Fibroblast of the aortic adventitia (primary cell): ENCODE measurements at places on chromosomes 7 and 10.

DNA sequence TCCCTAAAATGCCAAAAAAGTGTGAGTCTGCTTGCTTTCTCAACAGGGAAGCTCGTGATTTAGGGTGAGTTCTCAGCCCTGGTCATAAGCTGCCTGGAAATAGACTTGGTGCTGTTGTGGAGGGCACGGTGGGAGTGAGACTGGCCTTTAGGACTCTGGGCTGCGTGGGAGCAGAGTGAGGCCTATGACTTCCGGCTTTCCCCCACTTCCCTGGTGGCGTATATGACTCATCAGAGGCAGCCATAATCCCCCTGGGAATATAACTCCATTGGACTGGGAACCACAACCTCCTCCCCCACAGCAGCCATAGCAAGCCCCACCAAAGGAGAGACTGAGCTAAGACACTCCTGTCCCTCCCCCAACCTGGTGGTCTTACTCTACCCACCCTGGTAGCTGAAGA is 95.0 kb downstream of the PON1 start:
- DNase-seq: no peak

GRCh38 chr7:6637544-6638229 is 569 bp downstream of the ZNF316 start:
- no peak for DNase-seq

DNA sequence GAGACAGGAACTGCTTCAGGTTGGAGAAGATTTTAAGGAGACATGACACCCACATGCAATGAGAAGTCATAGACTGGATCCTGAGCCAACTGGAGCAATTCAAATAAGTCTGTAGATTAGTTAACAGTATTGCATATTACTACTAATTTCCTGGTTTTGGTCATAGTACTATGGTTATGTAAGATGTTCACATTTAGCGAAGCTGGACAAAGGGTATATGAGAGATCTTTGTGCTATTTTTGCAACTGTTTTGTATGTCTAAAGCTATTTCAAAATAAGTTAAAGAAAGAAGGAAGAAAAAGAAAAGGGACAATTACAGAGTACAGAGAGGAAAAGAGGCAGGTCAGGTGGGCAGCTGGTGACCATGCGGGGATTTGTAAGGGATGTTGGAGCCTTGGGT is 116.5 kb upstream of the SVIL start:
- no peak for DNase-seq

DNA sequence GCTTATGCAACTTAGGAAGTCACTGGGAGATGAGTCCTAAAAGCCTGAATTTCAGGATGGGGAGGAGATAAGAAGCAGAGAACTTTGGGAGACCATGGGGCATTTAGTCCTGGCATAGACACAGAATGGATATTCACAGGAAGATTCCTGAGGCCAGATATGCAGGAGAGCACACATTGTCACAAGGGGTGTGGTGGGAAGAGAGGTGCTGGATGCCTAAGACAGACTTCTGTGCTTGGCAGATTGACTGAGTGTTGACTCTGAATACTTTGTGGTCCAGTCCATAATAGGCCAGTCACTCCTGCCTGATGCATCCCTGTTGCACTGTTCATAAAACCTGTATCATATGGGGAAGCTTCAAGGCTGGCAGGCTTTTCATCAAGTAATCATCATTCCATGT is 18.5 kb downstream of the SRI start:
- DNase-seq: no peak

- peak; percentile 67 for DNase-seq
Observed at GRCh38 chr10:102422545-102423129, 2.0 kb downstream of the FBXL15 start.

DNA sequence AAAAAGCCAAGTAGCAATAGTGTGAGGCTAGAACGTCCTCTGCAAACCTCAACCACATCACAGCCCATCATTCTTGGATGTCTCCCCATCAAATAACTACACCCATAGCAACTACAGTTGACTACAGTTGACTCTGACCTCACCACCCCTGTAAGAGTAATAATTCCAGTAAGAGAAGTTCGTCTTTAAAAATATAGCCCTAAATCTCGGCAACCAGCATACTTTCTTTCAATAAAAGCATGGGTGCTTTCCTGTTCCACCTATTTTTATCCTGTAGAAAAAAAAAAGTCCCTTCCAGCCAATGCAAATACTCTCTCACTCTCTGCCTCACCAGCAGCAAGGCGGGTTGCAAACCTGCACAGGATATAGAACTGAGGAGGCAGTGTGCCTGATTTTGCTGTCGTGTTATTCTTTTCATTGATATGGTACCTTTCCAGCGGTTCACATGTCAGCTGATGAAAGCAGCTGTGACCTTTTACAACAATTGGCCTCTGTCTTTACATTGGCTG is 187.5 kb upstream of the NFE2L3 start:
- no peak for DNase-seq

DNA sequence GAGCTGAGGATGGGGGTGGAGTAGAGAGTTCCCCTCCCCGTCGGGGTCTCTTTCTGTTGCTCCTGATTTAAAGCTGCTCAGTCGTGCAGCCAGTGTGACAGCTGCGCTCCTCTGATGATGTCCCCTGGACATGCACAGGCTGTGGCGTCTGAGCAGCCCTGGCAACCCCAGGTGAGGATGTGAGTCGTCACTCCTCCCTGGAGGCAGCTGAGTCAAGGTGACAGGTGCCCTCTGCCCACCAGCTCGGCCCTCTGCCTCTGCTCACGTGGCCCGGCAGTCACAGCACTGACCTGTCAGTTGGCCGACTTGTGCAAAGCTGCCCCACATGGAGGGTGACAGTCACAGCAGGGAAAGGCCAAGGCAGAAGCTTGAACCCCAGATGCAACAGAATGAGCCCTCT is 33.9 kb downstream of the ANXA8 start:
- no peak for DNase-seq

DNA sequence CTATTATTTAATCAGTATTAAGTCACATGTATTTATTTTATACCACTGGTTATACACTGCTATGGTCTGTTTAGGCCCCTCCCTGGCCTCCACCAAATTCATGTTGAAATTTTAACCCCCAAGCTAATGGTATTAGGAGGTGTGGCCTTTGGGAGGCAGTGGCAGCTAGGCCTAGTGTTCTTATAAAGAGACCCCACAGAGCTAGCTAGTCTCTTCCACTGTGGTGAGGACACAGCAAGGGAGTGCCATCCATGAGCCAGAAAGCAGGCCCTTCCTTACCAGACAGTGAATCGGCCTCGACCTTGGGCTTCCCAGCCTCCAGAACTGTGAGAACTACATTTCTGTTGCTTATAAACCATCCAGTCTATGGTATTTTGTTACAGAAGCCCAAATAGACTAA is 28.7 kb downstream of the RBM48 start:
- no peak for DNase-seq

GRCh38 chr10:123883673-123884320 is 7.8 kb downstream of the CPXM2 start:
- peak; percentile 43 for DNase-seq

- DNase-seq: no peak
Observed at GRCh38 chr10:3287572-3288445, 115.2 kb upstream of the PITRM1 start.

DNA sequence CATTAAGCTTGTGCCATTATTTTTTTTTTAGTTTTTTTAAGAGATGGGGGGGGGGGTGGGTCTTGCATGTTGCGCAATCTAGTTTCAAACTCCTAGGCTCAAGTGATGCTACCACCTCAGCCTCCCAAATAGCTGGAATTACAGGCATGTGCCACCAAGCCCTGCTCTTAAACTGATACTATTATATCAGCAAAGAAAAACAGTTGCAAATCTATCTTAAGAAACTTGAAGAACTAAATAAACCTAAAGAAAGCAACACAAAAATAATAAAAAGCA is 47.5 kb downstream of the BRAF start:
- DNase-seq: peak; percentile 4

- peak; percentile 23 for DNase-seq
Observed at GRCh38 chr7:111558991-111559390, 3.3 kb downstream of the IMMP2L start.
